NCI-H510A (cell line): ENCODE measurements at places on chromosomes 2 and 18.

GRCh38 chr2:171491292-171491691 lies 31.0 kb upstream of the CYBRD1 start:
- DNase-seq: no peak

GRCh38 chr2:32882816-32883810 lies 63.6 kb upstream of the LTBP1 start:
- DNase-seq: no peak

- DNase-seq: no peak
These were observed 51.7 kb downstream of the GFPT1 start for GRCh38 chr2:69335311-69335710.

GRCh38 chr2:216103213-216103612 lies 5.9 kb upstream of the XRCC5 start:
- no peak for DNase-seq

- no peak for DNase-seq
These were observed 84.9 kb downstream of the BCL11A start for GRCh38 chr2:60468382-60469085.

- DNase-seq: no peak
These were observed 86.2 kb downstream of the MCFD2 start for GRCh38 chr2:46829231-46829995.

DNA sequence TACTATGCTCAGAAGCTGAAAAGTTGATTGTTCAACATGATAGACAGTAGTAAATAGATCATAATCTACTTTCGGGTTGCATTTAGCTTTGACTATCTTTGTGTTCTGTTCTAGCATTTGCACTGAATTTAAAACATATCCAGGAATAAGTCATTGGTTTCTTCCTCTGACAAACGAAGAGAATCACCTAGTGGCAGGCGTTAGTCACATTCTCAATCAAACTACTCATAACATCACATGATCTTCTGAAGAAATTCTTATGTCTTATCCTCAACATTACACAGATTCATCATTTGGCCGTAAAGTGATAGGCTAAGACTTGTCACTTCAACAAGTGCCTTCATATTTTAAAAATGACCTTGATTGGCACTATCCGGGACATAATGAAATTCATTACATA lies 63.6 kb upstream of the TTC21B start:
- DNase-seq: no peak

- no peak for DNase-seq
These were observed 118.5 kb downstream of the CALCRL start for GRCh38 chr2:187329586-187329985.

GRCh38 chr2:213723707-213724106 lies 439.4 kb downstream of the SPAG16 start:
- no peak for DNase-seq

DNA sequence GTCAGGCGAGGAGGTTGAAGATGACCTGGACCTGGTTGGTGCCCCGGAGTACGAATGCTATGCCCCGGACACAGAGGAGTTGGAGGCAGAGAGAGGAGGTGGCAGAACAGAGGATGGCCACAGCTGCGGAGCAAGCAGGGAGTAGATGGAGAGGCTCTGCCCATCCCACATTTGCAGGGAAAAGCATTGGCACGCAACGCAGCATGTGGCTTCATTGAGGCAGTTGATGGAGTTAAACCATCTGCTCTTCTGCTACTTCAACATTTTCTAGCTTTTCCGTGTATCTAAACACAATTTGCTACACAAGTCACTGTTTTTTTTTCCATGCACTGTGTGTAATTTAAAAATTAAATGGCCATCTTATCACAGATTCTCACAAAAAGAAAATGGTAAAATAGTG lies 11.8 kb downstream of the RBFA start:
- no peak for DNase-seq

GRCh38 chr2:27212626-27213471 lies 781 bp upstream of the SLC5A6 start:
- no peak for DNase-seq

GRCh38 chr2:112846031-112846430 lies 9.5 kb upstream of the IL1B start:
- no peak for DNase-seq

GRCh38 chr2:199940373-199940772 lies 14.9 kb downstream of the TYW5 start:
- no peak for DNase-seq

- no peak for DNase-seq
These were observed 766 bp downstream of the MFF start for GRCh38 chr2:227325839-227326195.

DNA sequence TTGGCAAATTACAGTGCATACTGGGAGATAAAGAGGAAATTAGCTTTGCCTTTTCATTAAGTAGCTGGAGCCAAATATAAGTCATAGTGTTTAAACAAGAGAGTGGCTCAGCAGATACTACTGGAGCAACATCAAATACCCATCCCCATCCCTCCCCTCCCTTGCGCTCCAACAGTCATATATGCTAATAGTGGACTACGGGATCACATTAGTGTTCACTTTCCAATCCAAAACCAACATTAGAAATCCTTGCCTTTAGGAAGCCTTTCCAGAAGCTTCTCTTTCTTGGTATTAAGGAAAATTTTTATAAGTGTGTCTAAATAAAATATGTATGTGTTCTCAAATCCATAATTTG lies 1669.3 kb downstream of the SUCLG1 start:
- DNase-seq: no peak

DNA sequence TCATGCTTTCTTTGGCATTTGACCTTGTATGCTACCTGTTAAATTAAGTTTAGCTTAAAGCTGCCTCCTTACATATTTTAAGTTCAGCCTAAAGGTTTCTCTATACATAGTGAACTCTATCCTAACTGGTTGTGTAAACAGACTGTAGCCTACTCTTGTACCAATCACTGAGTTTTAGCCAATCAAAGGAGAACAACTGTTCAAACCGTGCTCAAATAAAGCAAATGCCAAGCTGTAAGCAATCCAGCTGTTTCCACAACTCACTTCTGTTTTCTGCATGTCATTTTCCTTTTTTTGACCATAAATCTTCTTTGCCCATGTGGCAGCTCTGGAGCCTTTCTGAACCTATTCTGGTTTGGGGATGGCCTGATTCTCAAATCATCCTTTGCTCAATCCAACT lies 1603.8 kb upstream of the ACVR2A start:
- no peak for DNase-seq

GRCh38 chr2:23529659-23530058 lies 144.7 kb downstream of the KLHL29 start:
- DNase-seq: no peak

DNA sequence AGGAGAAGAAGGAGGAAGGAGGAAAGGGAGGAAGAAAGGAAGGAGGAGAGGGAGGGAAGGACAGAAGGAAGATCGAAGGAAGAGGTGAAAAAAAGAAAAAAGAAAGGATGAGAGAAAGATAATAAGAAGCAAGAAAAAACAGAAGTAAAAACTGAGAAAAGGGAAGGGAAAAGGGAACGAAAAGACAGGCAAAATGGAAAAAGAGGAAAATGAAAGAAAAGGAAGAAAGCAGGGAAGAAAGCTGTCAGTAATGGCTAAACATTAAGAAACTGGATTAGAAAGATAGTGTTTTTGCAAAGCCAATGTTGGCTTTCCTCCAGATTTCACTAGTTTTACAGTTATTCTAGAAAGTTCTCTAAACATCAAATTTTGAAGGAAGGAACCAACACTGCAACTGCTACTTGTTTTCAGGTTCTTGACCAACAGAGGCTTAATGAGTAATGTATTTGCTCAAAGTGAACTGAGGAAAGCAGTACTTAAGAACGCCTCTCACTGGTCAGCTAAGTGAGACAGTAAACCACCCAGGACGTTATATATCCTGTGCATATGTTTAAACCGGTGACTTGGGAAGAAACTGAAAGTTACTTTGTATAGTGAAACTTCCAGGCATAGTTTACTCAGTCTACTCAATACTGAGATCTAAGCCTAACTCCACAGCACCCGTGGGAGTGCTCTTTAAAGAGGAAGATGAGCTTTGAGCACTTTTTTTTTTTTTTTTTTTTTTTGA lies 286.2 kb upstream of the TRIB2 start:
- DNase-seq: no peak

DNA sequence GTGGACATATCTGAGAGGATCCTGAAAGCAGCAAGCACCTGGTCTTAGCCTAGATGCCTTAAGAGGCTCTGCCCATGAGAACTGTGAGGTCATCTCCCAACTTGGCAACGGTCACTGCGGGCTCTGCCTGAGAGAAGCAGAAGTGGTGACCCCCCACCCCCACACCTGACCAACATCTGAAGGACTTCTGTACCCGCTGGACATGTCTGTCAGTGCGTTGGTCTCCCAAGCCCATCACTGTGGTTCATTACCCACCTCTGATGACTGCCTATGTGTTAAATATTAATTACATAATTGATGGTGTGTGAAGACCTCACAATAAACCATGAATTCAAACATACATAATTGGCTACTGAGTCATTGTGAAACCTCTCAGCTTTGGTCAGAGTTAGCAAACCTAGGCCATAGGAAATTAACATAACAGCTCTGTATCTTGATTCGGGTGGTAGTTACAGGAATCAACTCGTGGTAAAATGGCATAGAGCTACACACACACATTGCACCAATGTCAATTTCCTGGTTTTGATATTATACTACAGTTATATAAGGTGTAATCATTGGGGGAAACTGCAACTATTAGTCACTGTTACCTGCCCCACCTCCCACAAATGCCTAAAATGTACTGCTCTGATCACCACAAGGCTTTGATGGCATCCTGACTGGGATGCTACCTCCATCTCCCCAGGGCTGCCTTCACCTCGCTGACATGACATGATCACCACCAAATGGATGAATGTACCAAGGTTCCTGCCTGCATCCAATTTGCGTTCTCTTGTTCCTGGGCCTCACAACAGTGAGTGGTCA lies 4.3 kb upstream of the GALNT1 start:
- DNase-seq: no peak

DNA sequence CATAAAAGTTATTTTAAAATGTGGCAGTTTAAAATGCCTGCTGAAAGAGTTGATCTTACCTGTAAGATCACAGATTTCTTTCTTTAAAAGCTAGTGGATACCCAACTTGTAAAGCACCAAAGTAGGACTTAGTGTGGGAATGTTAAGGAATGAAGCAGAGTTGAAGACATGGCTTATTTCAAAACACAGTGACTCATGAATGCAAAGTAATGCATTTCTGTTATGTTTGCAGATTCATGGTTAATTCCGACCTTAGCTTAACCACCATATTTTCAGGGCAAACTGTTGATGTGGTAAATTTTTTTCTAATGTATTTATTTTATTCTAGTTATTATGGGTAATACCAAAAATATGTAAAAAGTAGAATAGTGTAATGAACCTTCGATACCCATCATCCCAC lies 206.8 kb upstream of the FOSL2 start:
- DNase-seq: no peak

DNA sequence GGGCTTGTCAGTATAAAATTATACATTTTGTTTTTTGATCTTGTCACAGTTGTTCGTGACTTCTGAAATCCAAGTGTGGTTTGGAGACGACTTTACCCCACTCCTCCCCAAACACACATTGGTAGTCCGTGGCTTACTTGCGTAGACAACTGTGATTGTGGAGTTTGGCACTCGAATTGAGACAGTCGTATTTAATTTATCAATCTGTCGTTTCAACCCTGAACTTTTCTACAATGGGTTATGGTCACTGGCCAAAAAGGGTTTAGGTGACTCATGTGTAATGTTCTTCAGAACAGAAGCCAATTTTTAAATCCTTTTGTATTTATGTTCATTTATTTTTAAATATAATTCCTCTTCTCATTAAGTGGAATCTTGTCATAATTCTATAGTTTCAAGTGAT lies 129.9 kb downstream of the SPTBN1 start:
- DNase-seq: no peak

DNA sequence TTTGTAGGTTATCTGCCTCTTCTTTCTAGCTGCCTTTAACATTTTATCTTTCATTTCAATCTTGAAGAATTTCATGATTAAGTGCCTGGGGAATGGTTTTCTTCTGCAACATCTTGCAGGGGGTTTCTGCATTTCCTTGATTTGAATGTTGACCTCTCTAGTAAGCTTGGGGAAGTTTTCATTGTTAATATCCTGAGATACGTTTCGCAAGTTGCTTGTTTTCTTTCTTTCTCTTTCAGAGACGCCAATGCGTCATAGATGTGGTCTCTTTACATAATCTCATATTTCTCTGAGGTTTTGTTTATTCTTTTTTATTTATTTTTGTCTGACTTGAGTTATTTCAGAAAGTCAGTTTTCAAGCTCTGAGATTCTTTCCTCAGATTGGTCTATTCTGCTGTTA lies 225.7 kb downstream of the XIRP2 start:
- no peak for DNase-seq

DNA sequence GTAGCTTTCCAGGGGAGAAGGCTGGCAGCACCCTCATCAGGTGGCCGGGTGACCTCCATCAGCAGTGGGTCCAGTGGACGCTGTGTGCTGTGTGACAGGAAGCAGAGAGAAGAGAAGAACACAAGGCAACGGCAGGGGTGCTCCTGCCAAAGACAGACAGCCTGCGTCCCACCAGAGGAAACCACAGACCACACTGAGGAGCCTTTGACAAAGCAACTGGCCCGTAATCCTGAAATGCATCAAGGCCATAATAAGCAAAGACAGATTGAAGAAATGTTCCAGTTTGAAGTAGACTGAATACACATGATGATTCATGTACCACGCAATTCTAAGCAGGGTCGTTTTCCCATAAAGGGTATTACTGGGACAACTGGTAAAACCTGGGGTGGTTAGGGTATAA lies 172.4 kb downstream of the FBXO15 start:
- DNase-seq: no peak

DNA sequence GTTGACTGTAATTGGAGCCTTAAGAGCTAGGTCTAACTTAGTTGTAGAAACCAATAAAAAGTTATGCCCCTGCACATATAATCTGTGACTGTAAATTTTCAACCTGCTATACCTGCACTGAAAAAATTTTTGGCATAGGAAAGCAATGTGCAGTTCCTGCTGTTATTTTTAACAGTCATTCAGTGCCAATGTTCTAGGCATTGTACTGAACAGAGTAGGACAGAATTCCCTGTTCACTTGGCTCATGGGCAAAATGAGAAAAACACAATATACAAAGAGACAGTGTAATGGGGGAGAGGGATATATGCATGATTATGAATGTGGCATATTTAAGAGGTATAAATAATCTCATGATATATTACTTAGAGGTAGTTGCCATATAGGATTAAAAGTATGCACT lies 458.0 kb downstream of the TGIF1 start:
- no peak for DNase-seq

GRCh38 chr2:69134306-69134945 lies 121.4 kb downstream of the ANTXR1 start:
- no peak for DNase-seq

DNA sequence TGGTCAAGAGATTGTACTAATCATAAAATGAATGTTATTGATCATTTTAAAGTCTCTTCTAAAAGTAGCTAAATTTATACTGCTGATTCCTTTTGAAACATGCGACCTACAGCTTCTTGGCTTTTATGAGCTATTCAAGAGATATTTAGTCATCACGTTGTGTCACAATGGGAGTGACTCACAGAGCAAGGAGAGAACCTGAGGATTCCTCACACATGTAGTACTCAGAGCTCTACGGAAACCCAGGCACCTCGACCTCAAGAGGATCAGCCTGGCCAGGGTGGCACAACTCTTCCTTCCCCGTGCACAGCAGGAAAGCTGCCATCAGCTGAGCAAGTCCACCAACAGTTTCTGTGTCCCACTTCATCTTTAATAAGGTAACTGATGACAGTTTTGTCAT lies at the start of gene DHRS9:
TSS of gene DHRS9 (plus strand) at position 223 of the 400 bp plus-strand sequence. CDS start 12,019 bp downstream, outside the sequence.
- no peak for DNase-seq
